ENCODE measurements at places on chromosomes 6 and 20. TPM values are rescaled to one million over a fixed set of nuclear protein-coding genes. Genes with fewer than 3 reads are reported as not detected.
A peak's percentile ranks its signal among the peaks of the same experiment; 100 is the strongest.

DNA sequence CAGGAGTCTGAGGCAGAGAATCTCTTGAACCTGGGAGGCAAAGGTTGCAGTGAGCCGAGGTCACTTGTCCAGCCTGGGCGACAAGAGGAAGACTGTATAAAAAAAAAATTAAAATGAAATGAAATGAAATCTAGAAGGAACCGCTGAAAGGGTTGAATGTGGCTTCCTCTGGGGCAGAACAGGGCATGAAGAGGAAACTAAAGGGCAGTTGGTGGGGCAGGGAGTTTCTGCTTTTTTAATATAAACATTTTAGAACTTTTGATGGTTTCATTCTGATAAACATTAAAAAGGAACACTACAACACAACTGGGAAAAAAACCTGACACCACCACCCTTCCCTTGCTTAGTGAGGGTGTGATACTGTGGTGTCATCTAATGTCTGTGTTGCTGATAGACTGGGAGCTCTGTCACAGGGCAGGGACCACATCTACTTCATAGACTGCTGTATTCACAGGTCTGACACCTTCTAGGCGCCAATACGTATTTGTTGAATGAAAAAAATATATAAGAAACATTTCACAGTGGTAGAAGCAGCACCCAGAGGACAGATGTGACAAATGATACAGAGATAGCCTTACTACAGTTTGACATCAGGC, 128.9 kb downstream of the ADAT2 start:
- H3K4me3 ChIP-seq, result no peak overlapping the region
- no peaks in the 10 kb centered on the region for H3K4me1 ChIP-seq
- no peak overlapping the region for H3K27ac ChIP-seq
- H3K27me3 ChIP-seq, result no peaks in the 10 kb centered on the region
- no peaks in the 10 kb centered on the region for H3K36me3 ChIP-seq

CCM2L gene
- not detected for total RNA-seq

PRSS35 gene
- total RNA-seq, result not detected

MEI4 gene
- total RNA-seq, result not detected

VNN1 gene
- not detected for total RNA-seq

DNA sequence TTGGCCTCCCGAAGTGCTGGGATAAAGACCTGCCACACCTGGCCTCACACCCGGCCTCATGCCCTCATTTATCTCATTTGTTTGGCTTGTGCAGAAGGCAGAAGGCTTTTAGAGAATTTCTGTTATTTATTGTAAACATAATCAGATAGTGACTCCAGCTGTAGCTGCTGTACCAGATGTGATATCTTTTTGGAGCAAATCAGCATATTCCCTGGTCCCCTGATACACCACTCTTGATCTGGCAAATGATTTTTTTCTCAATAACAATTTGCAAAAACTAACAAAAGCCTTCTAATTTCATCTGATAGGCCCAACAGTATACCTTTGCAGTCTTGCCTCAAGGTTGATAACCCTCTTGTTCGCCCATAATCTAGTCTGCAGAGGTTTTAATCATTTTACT, 26.5 kb upstream of the TULP1 start:
- no peak for DNase-seq
- H3K36me3 ChIP-seq, result no peaks in the 10 kb centered on the region
- no peak overlapping the region for H3K27ac ChIP-seq
- H3K4me3 ChIP-seq, result no peak overlapping the region
- H3K4me1 ChIP-seq, result peaks cover 9% of the 10 kb centered on the region

DNA sequence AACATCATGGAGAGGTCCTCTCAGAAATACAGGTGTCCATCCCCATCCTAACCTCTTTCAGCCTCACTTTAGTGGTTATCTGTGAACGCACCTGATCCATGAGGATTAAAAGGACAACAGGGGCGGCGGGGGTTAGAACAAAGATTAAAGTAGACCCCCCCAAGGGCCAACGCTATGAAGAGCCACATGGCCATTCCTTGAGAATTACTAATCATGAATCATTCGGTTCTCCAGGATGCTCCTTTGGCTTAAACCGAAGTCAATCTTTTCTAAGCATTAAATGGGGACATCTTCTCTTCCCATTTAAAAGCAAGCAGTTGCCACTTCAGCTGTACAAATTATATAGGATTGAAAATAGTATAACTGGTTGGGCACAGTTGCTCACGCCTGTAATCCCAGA, 212.4 kb downstream of the GMPR start:
- H3K4me1 ChIP-seq, result peaks cover 6% of the 10 kb centered on the region
- no peak for DNase-seq
- H3K27ac ChIP-seq, result no peak overlapping the region
- no peak overlapping the region for H3K4me3 ChIP-seq
- H3K36me3 ChIP-seq, result peaks cover 2% of the 10 kb centered on the region

ENPP3 gene
- 0.35 TPM for total RNA-seq

EEF1A2 gene
- 0.12 TPM for total RNA-seq

DNA sequence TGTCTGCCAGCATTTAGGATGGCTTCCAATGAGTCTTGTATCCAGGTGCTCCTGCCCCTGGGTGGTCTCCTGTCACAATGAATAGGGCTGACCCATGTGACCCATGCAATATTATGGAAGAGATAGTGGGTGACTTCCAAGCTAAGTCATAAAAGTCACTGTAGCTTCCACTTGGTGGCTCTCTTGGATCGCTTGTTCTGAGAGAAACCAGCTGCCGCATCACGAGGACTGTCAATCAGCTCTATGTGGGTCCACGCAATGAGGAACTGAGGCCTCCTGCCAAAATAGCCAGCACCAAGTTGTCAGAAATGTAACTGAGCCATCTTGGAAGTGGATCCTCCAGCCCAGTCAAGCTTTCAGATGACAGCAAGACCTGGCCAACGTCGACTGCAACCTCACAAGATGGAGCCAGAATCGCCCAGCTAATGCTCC, 14.9 kb upstream of the MATN4 start:
- no peaks in the 10 kb centered on the region for H3K27me3 ChIP-seq
- peaks cover 1% of the 10 kb centered on the region for H3K36me3 ChIP-seq
- no peak for DNase-seq
- H3K4me3 ChIP-seq, result no peak overlapping the region
- no peak overlapping the region for H3K27ac ChIP-seq
- peaks cover 32% of the 10 kb centered on the region for H3K4me1 ChIP-seq

DNA sequence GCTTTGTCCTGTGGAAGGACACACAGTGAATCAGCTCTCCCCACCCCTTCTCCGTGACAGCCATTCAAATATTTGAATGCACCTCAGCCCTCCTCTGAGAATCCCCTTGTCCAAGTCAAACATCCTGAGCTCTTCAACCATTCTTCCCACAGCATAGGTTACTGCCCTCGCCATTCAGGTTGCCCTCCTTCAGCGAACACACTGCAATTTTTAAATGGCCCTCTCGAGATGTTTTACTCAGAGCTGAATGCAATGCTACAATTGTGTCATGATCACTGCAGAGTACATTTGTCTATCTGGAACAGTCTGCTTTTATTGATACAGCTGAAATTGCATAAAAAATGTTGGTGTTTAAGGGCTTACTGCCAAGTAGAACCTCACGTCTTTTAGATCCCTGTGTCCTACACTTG, 48.9 kb downstream of the SLC2A12 start:
- H3K4me3 ChIP-seq, result no peak overlapping the region
- no peaks in the 10 kb centered on the region for H3K36me3 ChIP-seq
- H3K27ac ChIP-seq, result no peak overlapping the region
- no peak for DNase-seq
- no peaks in the 10 kb centered on the region for H3K4me1 ChIP-seq

FAM110A gene
- total RNA-seq, result 30.2 TPM

- peaks cover 5% of the 10 kb centered on the region for H3K36me3 ChIP-seq
- peaks cover 5% of the 10 kb centered on the region for H3K4me1 ChIP-seq
- DNase-seq, result no peak
These were observed 275.5 kb downstream of the PTPRK start for GRCh38 chr6:128244751-128245405.

GRCh38 chr6:39490108-39490507, 167.6 kb upstream of the KCNK16 start:
- no peak overlapping the region for H3K27ac ChIP-seq
- no peak for DNase-seq
- H3K4me3 ChIP-seq, result no peak overlapping the region
- H3K27me3 ChIP-seq, result peaks cover 31% of the 10 kb centered on the region
- no peaks in the 10 kb centered on the region for H3K36me3 ChIP-seq

DNA sequence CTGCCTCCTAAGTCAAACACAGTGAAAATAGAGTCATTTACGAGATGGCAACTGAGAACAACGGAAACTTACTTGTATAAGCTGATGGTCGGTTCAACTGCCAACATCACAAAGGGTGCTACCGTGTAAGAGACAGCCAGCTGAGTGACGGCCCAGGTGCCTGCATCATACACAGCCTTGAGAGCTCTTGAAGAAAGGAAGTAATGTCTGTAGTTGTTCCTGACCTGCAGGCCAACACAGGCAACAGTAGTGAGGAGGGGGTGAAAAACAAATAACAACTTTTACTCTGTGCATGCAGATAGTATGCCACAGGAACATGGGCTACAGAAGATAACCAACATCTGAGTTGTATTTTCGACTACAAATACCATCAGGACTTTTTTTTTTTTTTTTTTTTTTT, 102.7 kb downstream of the MBOAT1 start:
- H3K4me3 ChIP-seq, result no peak overlapping the region
- H3K4me1 ChIP-seq, result peaks cover 7% of the 10 kb centered on the region
- H3K36me3 ChIP-seq, result peaks cover 29% of the 10 kb centered on the region
- H3K27ac ChIP-seq, result no peak overlapping the region

DNA sequence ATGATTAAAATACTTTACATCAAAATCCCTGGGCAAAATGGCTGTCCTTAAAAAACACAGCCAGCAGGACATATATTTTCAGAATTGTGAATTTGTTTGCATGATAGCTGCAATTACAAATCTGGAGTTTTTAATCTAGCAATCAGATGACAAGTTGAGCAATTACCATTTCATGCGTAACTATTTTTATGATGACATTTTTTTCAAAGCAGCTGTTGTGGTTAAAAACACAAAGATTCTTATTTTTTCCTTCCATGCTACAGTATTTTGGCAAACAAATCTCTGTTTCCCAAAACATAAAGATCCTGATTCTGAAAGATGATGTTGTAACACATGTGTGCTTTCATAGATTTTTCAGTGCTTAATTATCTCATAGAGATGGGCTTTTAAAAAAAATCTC, 90.2 kb downstream of the PHACTR1 start:
- no peaks in the 10 kb centered on the region for H3K4me1 ChIP-seq
- H3K4me3 ChIP-seq, result no peak overlapping the region
- DNase-seq, result no peak
- H3K27ac ChIP-seq, result no peak overlapping the region
- H3K36me3 ChIP-seq, result no peaks in the 10 kb centered on the region

DNA sequence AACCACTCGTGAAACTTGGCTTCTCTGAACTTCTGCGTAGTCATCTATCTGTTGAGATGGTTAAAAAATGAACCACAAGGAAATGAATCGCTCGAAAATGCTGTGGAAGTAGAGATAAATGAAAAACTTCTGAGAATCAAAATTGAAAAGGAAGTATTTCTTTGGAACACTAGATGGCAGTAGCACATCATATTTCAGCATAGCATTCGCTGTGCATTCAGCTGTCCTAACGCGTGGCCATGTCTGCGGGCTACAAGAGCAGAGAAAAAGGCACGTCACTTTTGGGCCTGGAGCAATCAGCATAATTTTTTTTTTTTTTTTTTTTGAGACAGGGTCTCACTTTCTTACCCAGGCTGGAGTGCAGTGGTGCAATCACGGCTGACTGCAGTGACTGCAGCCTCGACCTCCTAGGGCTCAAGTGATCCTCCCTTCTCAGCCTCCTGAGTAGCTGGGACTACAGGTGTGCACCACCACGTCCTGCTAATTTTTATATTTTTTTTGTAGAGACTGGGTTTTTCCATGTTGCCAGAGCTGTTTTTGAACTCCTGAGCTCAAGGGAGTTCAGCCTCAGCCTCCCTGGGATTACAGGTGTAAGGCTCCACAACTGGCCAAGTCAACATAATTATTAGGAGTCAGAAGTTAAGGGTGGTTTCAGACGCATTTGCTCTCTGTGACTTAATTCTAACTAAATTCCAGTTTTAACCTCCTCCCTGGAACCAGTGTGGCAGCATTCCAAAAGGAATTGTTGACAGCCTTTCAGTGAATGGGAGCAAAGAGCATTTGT, 8.8 kb upstream of the PERP start:
- peak; percentile 56 for DNase-seq
- no peak overlapping the region for H3K27ac ChIP-seq
- peaks cover 8% of the 10 kb centered on the region for H3K4me1 ChIP-seq
- H3K4me3 ChIP-seq, result no peak overlapping the region

GRCh38 chr6:89734526-89734925, 85.1 kb downstream of the MDN1 start:
- H3K4me1 ChIP-seq, result no peaks in the 10 kb centered on the region
- no peak overlapping the region for H3K27ac ChIP-seq
- H3K4me3 ChIP-seq, result no peak overlapping the region
- H3K36me3 ChIP-seq, result peaks cover 57% of the 10 kb centered on the region

GRCh38 chr6:107617341-107617932, 127.5 kb downstream of the SOBP start:
- H3K27ac ChIP-seq, result no peak overlapping the region
- H3K4me3 ChIP-seq, result no peak overlapping the region

DNA sequence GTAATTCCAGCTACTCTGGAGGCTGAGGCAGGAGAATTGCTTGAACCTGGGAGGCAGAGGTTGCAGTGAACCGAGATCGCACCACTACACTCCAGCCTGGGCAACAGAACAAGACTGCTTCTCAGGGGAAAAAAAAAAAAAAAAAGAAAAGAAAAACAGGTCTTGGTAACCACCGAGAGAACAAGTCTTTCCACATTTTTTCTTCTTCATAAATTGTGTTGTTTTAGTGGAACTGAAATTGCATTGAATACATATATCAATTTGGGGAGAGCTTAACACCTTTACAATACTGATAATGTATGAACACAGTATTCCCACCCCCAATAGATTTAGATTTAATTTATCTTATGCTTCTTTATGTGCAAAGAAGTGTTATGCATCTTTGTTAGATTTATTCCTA, 70.0 kb upstream of the PLEKHG1 start:
- H3K36me3 ChIP-seq, result no peaks in the 10 kb centered on the region
- H3K27me3 ChIP-seq, result peaks cover 10% of the 10 kb centered on the region
- no peaks in the 10 kb centered on the region for H3K4me1 ChIP-seq
- DNase-seq, result no peak
- H3K27ac ChIP-seq, result no peak overlapping the region

FHL5 gene
- total RNA-seq, result not detected

- H3K4me1 ChIP-seq, result peaks cover 26% of the 10 kb centered on the region
- no peaks in the 10 kb centered on the region for H3K36me3 ChIP-seq
- H3K4me3 ChIP-seq, result no peak overlapping the region
- H3K27ac ChIP-seq, result no peak overlapping the region
These were observed 63.0 kb downstream of the HIVEP1 start for GRCh38 chr6:12075067-12075563.

- H3K27ac ChIP-seq, result no peak overlapping the region
- no peaks in the 10 kb centered on the region for H3K36me3 ChIP-seq
- no peak overlapping the region for H3K4me3 ChIP-seq
These were observed 37.2 kb upstream of the PTPN1 start for GRCh38 chr20:50472693-50473664.

DNA sequence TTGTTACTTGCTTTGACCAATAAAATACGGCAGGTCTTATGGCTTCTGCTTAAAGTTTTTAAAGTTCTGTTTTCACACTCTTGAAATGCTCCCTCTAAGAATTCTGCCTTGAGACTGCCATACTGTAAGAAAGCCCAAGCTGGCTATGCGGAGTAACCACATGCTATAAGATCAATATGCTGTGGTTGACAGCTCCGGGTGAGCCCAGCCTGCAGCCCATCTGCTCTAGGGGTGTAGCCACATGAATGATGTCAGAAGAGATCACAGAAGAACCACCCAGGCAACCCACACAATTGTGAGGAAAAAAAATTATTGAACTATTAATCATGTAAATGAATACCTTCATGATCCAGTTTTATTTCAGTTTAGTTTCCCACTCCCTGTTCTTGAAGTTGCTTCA, 26.1 kb upstream of the SH3BGRL2 start:
- H3K27ac ChIP-seq, result no peak overlapping the region
- H3K4me3 ChIP-seq, result no peak overlapping the region
- peaks cover 2% of the 10 kb centered on the region for H3K27me3 ChIP-seq
- no peak for DNase-seq
- no peaks in the 10 kb centered on the region for H3K4me1 ChIP-seq

Data from activated CD4-positive, alpha-beta T cell treated with anti-CD3 and anti-CD28 coated beads, Interleukin-2, amount 10 ng/mL, durations not matched to agents 7 days and 5 days (primary cell).